ENCODE measurements at places on chromosomes 12 and 14.
A peak's percentile ranks its signal among the peaks of the same experiment; 100 is the strongest.

GRCh38 chr12:87866578-87867292 lies 162.5 kb downstream of the C12orf50 start:
- no peak for DNase-seq

DNA sequence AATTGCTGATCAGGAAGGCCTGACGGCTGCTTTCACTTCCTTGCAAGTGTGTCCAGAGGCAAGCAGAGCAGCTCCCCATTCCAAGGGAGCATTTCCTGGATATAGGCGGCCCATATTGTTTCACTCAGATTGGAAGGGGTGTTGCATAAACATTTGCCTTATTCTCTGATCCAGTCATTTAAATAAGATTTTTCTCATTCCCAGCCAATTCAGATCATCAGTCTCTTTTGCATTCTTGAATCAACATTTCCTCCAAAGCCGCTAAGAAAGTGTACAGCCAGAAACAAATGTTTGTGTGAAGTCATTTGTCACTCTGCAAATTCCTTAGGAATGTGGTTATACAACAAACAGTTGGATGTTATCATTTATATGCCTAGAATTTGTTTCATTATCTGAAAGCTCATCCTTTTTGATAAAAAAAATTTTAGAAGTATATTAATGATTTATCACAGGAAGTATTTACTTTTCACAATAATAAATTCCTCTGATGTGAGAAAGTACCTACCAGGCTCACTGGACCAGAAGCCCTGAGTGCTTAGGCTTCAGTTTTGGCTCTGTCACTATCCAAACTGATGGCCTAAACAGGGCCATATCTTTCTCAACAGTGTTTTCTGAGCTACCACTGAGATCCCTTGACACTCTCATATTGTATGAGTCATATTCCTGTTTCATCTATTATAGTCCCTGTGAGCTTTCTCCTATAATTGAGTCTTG lies 379.6 kb downstream of the CCDC91 start:
- no peak for DNase-seq

DNA sequence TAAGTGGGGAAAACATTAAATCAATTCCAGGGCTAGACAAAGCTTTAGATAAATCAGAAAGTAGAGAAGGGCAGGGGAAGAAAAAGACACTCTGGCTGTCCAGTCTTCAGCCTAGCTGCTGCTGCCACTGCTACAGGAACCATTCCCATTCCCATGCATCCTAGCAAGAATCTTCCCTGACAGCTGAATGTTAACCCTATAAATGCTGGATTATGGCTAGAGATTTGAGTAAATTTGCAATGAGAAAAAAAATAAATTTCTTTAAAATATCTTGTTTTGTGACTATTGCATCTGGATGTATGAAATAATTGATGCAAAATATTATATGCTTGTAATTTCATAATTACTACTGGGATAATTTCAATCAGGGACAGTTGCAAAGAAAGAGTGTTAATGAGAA lies 15.0 kb upstream of the CDKN3 start:
- no peak for DNase-seq

- peak; percentile 92 for DNase-seq
Observed at GRCh38 chr14:76352639-76353281, 23.2 kb upstream of the ESRRB start.

- no peak for DNase-seq
Observed at GRCh38 chr12:69698769-69699540, at the start of gene BEST3. BEST3 (minus strand) TSS chr12:69699303; CDS start chr12:69697798, 1,505 bp downstream.

DNA sequence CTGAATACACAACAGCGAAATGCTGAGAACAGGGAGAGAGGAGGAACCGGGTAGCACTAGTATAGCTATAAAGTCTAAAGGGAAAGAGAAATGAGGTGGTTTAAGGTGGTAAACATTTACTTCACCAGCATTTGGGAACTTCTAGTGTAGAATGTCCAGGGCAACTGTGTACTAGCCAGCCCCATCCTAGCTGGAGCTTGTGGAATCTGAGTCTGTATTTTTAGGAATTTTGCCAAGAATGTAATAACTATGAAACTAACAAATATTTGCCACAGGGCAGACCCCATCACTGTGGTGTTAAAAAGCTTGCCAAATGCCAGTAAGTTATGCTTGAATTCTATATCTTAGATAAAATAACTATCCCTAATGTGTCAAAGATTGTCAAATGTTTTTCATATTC lies 398.9 kb upstream of the MIS18BP1 start:
- no peak for DNase-seq
